ENCODE measurements at places on chromosomes 2 and 18.

GRCh38 chr2:98026927-98027522 is 31.3 kb upstream of the TMEM131 start:
- no peak for DNase-seq

DNA sequence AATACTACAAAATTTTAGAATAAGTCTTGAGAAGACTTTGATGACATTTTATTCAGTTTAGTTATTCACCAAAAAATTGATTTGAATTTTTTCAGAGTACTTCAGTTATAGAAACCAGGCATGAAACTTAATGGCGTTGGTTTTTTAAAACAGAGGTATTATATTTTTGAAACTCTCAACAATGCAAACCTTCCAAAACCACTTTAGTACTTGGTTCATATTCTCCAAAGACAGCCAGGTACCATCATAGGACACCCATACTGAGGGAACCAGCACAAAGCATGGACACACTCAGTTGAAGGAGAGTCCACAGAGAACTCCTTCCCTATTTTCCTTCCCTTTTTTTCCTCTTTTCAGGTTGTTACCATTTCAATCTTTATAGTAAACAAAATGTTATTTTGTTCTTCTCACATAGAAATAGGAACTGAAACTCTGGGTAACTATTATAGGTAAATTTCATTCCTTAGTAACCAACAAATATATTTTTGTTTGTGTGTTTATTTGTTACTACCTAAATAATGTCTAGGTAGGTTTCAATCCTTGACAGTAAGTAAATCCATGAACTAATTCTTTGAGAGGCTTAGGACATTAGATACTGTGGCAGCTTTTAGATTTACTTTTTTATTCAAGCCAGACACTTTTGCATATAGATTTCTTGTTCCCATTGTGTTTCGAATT is 95.8 kb downstream of the TMEFF2 start:
- DNase-seq: no peak

DNA sequence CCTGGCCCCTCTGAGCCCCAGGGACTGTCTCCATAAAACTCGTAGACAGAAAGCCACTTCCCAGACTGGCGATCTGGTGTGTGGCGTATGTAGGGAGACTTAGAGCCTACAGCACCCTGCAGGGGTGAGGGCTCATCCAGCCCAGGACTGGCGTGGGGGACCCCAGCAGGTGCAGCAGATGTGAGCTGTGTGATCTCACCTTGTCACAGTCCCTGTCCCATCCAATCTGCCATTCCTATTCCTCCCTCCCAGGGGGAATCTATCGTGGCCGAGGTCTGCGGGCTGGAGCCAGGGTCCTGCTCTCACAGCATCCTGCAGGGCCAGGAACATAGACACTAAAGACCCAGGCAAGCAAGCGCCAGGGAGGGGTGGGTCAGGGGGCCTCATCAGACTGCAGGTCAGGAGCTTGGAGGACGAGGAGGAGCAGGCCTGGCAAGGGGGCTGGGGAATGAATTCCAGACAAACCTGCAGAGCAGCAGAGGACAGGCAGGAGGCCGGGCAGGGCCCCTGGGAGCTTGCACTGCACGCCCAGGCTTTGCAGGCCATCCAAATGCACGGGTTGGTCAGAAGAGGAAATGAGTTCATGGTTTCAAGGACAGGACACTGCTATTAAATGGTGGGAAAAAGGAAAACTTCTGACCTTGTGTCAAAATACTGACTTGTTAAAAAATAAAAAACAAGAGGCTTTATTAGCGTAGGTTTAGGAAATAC is 32.5 kb downstream of the HS6ST1 start:
- no peak for DNase-seq

GRCh38 chr2:207317378-207317984 is 151.7 kb upstream of the KLF7 start:
- no peak for DNase-seq

GRCh38 chr18:62464266-62464665 is 58.6 kb upstream of the ZCCHC2 start:
- no peak for DNase-seq
